Colonic mucosa (tissue), 4 donors: ENCODE measurements at places on chromosomes 2 and 18. TPM values are rescaled to one million over a fixed set of nuclear protein-coding genes. Genes with fewer than 3 reads are reported as not detected.

The CCL20 gene
- 11.5 TPM for total RNA-seq

The NEU4 gene
- total RNA-seq: 84.5 TPM

The LHCGR gene
- total RNA-seq: not detected

The OR6B2 gene
- total RNA-seq: not detected

The ACVR1C gene
- total RNA-seq: 18.2 TPM

The RESP18 gene
- total RNA-seq: not detected

The EGR4 gene
- total RNA-seq: not detected

The BBS5 gene
- total RNA-seq: 1.9 TPM

The COL5A2 gene
- total RNA-seq: 24.6 TPM

The CXCR1 gene
- total RNA-seq: 0.13 TPM

- peaks cover 17% of the 10 kb centered on the region for H3K4me1 ChIP-seq
- H3K27ac ChIP-seq: no peak overlapping the region
- H3K27me3 ChIP-seq: no peaks in the 10 kb centered on the region
- peak overlapping the region; percentile 56 for H3K4me3 ChIP-seq
- peak; percentile 42 for DNase-seq
Measured at GRCh38 chr18:23136326-23137096, 1.2 kb downstream of the CABLES1 start.

- peak; percentile 79 for DNase-seq
- H3K27me3 ChIP-seq: no peaks in the 10 kb centered on the region
- peak within 1 kb of the TSS; percentile 63 for H3K4me3 ChIP-seq
- no peaks in the 10 kb centered on the region for H3K4me1 ChIP-seq
- no peaks in the 10 kb centered on the region for H3K36me3 ChIP-seq
- peak within 1 kb of the TSS; percentile 73 for H3K27ac ChIP-seq
Measured at GRCh38 chr2:102141970-102142828, at the start of gene IL1R1. IL1R1 (plus strand) TSS chr2:102142746; CDS start chr2:102157725, 14,979 bp downstream.

DNA sequence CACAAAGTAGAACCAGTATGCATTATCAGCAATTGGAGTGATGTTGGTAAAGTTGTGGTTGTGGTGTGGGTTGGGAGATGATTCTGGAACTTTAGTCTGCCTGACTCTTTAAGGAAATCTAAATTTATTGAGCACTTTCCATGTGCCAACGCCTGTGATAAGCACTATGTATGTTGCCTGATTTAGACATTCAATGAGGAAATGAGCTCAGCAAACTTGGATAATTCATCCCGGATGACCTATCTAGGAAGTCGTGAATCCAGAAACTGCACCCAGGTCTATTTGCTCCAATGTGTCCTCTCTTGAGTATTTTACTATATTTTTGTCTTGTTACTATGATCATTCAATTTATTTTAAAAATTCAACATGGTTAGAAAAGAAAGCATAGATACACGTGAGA, 400.8 kb upstream of the MMADHC start:
- no peaks in the 10 kb centered on the region for H3K27me3 ChIP-seq
- no peak for DNase-seq
- H3K4me3 ChIP-seq: no peak overlapping the region
- H3K36me3 ChIP-seq: no peaks in the 10 kb centered on the region
- no peak overlapping the region for H3K27ac ChIP-seq

GRCh38 chr2:216714376-216714775, 19.0 kb upstream of the IGFBP5 start:
- no peaks in the 10 kb centered on the region for H3K27me3 ChIP-seq
- no peak for DNase-seq
- no peaks in the 10 kb centered on the region for H3K4me1 ChIP-seq

- H3K27me3 ChIP-seq: no peaks in the 10 kb centered on the region
- H3K4me3 ChIP-seq: no peak overlapping the region
- no peaks in the 10 kb centered on the region for H3K36me3 ChIP-seq
- H3K4me1 ChIP-seq: no peaks in the 10 kb centered on the region
- DNase-seq: peak; percentile 68
Measured at GRCh38 chr18:35355140-35355618, 11.0 kb upstream of the ZNF24 start.

DNA sequence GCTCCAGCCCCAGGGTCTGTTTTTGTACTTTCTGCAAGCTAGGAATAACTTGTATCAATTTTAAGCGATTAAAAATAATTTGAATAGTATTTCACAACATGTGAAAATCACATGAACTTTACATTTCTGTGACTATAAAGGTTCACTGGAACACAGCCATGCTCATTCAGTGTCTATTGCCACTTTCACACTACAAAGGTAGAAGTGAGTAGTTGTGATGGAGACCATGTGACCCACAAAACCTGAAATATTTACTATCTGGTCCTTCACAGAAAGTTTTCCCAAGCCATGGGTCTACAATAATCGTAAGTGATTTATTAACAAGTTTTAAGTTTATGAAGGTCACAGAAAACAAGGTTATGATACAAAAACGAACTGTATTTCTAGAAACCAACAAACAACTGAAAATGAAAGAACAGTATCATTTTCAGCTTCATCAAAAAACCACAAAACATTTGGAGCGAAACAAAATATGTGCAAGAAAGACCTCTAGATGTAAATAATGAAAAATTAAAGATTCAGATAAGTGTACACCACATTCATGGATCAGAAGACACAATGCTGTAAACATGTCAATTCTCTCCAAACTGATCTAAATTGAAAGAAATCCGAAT, 68.9 kb upstream of the DNER start:
- no peaks in the 10 kb centered on the region for H3K27me3 ChIP-seq
- H3K4me3 ChIP-seq: no peak overlapping the region
- H3K36me3 ChIP-seq: no peaks in the 10 kb centered on the region
- no peak for DNase-seq

GRCh38 chr18:76993085-76993382, 139.5 kb downstream of the MBP start:
- no peaks in the 10 kb centered on the region for H3K36me3 ChIP-seq
- H3K4me1 ChIP-seq: no peaks in the 10 kb centered on the region
- H3K27ac ChIP-seq: no peak overlapping the region
- no peak overlapping the region for H3K4me3 ChIP-seq
- no peaks in the 10 kb centered on the region for H3K27me3 ChIP-seq

- H3K27me3 ChIP-seq: no peaks in the 10 kb centered on the region
- H3K36me3 ChIP-seq: no peaks in the 10 kb centered on the region
- H3K27ac ChIP-seq: no peak overlapping the region
Measured at GRCh38 chr2:45857867-45858520, 206.5 kb downstream of the PRKCE start.

DNA sequence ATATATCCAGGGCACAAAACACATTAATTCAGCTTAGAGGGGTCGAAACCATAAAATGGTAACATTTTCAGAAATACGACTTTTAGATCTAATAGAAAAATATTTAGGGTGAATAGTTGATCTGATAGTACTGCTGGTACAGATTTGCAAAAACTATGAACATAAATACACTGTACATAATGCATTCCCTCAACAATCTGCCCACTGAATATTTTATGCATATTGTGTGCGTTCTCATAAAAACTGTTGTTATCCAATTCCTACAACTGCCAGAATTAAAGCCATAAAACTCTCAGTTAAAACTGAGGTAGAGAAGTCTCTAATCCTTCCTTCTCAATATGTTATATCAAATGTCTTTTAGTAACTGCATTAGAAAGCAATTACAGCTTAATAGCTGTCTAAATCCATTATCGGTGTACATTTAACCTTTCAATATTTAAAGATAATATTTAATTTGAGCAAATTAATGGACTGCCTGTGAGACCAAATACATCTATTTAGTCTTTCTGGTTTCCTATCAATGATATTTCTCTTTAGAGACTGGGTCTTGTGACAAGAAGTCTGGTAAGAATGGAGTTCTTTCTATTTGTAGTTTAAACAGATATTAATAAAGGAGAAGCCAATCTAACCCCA, 32.5 kb downstream of the TCF4 start:
- no peak overlapping the region for H3K27ac ChIP-seq
- no peaks in the 10 kb centered on the region for H3K4me1 ChIP-seq
- no peak overlapping the region for H3K4me3 ChIP-seq
- no peaks in the 10 kb centered on the region for H3K27me3 ChIP-seq
- H3K36me3 ChIP-seq: no peaks in the 10 kb centered on the region

DNA sequence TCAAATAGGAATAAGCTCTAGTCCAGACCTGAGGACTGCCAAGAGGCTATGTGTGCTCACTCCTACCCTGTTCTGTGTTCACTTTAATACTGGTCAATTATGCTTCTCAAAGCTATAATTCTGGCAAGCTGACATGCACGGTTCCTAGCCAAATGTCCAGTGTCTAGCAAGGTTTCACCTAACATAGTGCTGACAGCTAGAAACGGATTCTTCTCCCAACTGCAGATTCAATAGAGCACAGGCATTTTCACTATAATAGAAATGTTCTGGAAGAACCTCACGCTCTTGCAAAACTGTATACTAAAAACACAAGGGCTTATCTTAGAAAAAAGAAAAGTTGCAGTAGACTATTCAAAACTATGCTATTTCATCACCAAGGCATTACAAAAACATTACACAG, 45.1 kb downstream of the HDAC4 start:
- no peaks in the 10 kb centered on the region for H3K36me3 ChIP-seq
- no peak overlapping the region for H3K27ac ChIP-seq
- H3K4me3 ChIP-seq: no peak overlapping the region
- H3K27me3 ChIP-seq: no peaks in the 10 kb centered on the region

GRCh38 chr2:223123855-223124610, 72.0 kb downstream of the KCNE4 start:
- H3K27me3 ChIP-seq: no peaks in the 10 kb centered on the region
- no peaks in the 10 kb centered on the region for H3K4me1 ChIP-seq
- no peak overlapping the region for H3K27ac ChIP-seq
- DNase-seq: no peak

DNA sequence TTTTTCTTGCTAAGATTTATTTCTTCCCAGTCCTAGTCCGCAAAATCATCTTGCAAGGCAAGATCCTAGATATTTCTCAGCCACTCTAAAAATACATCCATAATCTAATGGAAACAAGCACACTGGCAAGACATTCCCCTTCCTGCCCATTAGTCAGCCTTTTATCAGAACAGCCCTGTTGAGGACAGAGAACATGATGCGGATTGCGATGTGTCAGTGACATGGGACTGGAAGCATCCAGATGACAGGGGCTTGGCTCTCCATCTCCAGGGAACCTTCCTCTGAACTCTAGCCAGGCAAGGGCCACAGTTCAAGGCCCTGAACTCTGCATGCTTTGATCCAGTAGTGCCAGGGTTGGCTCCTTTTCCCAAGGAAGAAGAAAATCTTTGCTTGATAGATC, 70.0 kb downstream of the VSNL1 start:
- H3K4me1 ChIP-seq: no peaks in the 10 kb centered on the region
- no peak overlapping the region for H3K27ac ChIP-seq
- no peak for DNase-seq
- no peak overlapping the region for H3K4me3 ChIP-seq
- H3K36me3 ChIP-seq: no peaks in the 10 kb centered on the region

DNA sequence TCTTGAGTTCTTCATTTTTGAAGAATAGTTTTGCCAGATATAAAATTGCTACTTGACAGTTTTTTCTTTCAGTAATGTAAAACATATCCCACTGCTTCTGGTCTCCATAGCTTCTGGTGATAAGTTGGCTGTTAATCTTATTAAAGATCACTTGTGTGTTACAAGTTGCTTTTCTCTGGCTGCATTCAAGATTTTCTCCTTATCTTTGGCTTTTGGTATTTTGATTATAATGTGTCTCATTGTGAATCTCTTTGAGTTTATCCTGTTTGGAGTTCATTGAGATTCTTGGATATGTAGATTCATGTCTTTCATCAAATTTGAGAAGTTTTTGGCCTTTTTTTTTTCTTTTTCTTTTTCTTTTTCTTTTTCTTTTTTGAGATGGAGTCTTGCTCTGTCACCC, 20.2 kb upstream of the ADNP2 start:
- H3K27ac ChIP-seq: no peak overlapping the region
- H3K4me3 ChIP-seq: no peak overlapping the region
- H3K36me3 ChIP-seq: no peaks in the 10 kb centered on the region
- no peak for DNase-seq
- no peaks in the 10 kb centered on the region for H3K27me3 ChIP-seq

- no peaks in the 10 kb centered on the region for H3K36me3 ChIP-seq
- DNase-seq: no peak
- H3K27me3 ChIP-seq: no peaks in the 10 kb centered on the region
- H3K4me3 ChIP-seq: no peak overlapping the region
- H3K4me1 ChIP-seq: no peaks in the 10 kb centered on the region
Measured at GRCh38 chr2:107001551-107001950, 115.6 kb upstream of the ST6GAL2 start.

- no peaks in the 10 kb centered on the region for H3K27me3 ChIP-seq
- H3K4me1 ChIP-seq: no peaks in the 10 kb centered on the region
- DNase-seq: no peak
- no peak overlapping the region for H3K27ac ChIP-seq
Measured at GRCh38 chr2:14998546-14998945, 366.0 kb downstream of the LRATD1 start.

GRCh38 chr2:234279637-234280036, 217.2 kb downstream of the ARL4C start:
- H3K36me3 ChIP-seq: no peaks in the 10 kb centered on the region
- no peak overlapping the region for H3K4me3 ChIP-seq
- no peak overlapping the region for H3K27ac ChIP-seq
- DNase-seq: no peak

- peak overlapping the region; percentile 81 for H3K4me3 ChIP-seq
- no peaks in the 10 kb centered on the region for H3K36me3 ChIP-seq
- H3K27me3 ChIP-seq: no peaks in the 10 kb centered on the region
- H3K27ac ChIP-seq: peak overlapping the region; percentile 77
Measured at GRCh38 chr2:62506421-62506750, 391 bp upstream of the TMEM17 start.

GRCh38 chr2:88865801-88866371, 174.4 kb downstream of the RPIA start:
- no peak overlapping the region for H3K4me3 ChIP-seq
- no peak overlapping the region for H3K27ac ChIP-seq
- DNase-seq: no peak

DNA sequence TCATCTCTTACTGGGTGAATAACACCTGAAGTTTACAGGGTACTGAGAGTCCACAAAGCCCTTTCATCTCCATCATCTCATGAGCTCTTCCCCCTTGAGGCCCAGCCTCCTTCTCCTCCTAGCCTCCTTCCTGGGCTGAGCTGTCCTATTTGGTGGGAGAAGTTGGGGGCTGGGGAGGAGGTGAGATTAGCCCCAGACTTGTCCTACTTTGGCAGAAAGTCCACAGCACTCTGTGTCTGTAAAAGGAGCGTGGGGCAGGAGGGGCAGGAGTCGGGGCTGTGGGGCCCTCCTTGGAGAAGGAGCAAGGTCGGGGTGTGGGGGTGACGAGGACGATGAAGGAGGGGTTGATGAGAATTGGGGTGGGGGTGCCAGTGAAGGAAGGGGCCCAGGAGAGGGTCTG, 10.0 kb upstream of the DES start:
- no peak overlapping the region for H3K4me3 ChIP-seq
- H3K4me1 ChIP-seq: no peaks in the 10 kb centered on the region
- no peaks in the 10 kb centered on the region for H3K27me3 ChIP-seq
- H3K36me3 ChIP-seq: no peaks in the 10 kb centered on the region
- H3K27ac ChIP-seq: no peak overlapping the region

GRCh38 chr2:201132518-201132917, 16.6 kb downstream of the CFLAR start:
- H3K27me3 ChIP-seq: no peaks in the 10 kb centered on the region
- no peak for DNase-seq
- peak overlapping the region; percentile 92 for H3K27ac ChIP-seq
- peaks cover 16% of the 10 kb centered on the region for H3K4me1 ChIP-seq
- no peak overlapping the region for H3K4me3 ChIP-seq

- peak; percentile 57 for DNase-seq
- no peak overlapping the region for H3K4me3 ChIP-seq
- H3K4me1 ChIP-seq: peaks cover 8% of the 10 kb centered on the region
- peak overlapping the region; percentile 59 for H3K27ac ChIP-seq
- no peaks in the 10 kb centered on the region for H3K36me3 ChIP-seq
Measured at GRCh38 chr2:207895274-207895860, 125.7 kb upstream of the FZD5 start.
